Colonic mucosa (tissue), 4 donors: ENCODE measurements at places on chromosomes 1 and 21.

DNA sequence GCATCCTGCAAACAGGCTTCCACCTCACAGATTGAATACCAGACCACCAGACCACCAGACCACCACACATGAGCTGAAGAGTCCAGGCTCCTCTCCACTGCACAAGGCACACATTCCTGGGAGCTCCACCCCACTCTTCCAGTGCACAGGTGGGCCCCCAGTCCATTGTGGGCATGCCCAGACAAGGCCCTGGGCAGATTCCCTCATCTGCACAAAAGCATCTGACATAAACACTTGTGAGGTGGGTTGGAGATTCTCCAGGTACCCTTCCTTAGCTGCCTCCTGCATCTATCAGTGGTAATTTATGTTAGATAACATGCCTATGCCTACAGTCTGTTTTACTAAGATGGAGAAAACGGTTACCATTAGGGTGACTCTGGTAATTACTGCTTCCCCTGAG is 11.6 kb upstream of the CTBS start:
- DNase-seq: no peak

- DNase-seq: no peak
These were observed 157.8 kb upstream of the VAMP3 start for GRCh38 chr1:7613106-7613850.

DNA sequence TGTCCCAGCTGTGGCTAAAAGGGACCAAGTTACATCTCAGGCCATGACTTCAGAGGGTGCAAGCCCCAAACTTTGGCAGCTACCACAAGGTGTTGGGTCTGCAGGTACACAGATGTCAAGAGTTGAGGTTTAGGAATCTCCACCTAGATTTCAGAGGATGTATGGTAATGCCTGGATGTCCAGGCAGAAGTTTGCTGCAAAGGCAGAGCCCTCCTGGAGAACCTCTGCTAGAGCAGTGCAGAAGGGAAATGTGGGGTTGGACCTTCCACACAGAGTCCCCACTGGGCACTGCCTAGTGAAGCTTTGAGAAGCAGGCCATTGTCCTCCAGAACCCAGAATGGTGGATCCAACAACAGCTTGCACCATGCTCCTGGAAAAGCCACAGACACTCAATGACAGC is 10.1 kb upstream of the PHGDH start:
- DNase-seq: no peak

- no peak for DNase-seq
These were observed 49.9 kb downstream of the MAN1C1 start for GRCh38 chr1:25666460-25666859.

DNA sequence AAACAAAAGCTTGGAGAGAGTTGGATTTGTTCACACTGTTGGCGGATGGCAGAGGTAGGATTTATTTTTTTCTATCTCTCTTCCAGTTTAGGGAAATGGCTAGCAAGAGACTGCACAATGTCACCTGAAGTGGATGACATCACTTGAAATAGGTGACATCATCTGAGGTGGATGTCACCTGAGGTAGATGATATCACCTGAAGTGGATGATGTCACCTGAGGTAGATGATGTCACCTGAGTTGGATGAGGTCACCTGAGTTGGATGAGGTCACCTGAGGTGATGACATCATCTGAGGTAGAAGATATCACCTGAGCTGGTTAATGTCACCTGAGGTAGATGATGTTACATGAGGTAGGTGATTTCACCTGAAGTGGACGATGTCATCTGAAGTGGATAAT is 413.4 kb downstream of the DSCAM start:
- no peak for DNase-seq
